NCI-H69 (cell line): ENCODE measurements at places on chromosomes 1 and 21.

DNA sequence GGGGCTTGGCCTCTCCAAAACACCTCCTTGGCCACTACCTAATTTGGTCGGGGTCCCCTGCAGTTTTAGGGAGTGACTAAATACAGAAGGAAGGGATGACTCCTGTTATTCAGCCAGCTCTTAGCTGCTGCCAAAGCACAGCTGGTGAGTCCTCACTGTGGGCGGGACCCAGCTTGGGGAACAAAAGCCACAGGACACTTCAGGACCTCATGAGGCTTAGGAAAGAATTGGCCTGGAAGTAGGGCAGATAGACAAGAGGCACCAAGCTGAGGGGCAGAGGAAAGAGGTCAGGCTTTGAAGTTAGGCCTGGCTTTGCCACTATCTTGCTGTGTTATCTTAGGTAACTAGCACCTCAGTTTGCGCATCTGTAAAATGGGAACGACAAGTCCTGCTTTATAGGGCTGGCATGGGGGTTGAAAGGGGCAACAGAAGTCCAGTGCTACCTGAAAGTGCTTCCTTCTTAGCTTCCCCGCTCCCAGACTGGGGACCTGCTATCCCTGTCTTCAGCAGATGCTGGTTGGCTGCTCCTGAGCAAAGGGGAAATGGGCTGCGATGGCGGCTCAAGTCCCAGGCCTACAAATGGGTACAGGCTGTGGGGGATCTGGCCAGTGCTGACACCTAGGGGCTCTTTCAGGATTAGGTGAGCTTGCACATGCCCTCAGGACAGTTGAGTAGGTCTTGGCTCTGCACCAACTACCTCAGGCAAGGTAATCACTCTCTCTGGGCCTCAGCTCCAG lies 15.7 kb downstream of the IFI6 start:
- DNase-seq: peak; percentile 76

DNA sequence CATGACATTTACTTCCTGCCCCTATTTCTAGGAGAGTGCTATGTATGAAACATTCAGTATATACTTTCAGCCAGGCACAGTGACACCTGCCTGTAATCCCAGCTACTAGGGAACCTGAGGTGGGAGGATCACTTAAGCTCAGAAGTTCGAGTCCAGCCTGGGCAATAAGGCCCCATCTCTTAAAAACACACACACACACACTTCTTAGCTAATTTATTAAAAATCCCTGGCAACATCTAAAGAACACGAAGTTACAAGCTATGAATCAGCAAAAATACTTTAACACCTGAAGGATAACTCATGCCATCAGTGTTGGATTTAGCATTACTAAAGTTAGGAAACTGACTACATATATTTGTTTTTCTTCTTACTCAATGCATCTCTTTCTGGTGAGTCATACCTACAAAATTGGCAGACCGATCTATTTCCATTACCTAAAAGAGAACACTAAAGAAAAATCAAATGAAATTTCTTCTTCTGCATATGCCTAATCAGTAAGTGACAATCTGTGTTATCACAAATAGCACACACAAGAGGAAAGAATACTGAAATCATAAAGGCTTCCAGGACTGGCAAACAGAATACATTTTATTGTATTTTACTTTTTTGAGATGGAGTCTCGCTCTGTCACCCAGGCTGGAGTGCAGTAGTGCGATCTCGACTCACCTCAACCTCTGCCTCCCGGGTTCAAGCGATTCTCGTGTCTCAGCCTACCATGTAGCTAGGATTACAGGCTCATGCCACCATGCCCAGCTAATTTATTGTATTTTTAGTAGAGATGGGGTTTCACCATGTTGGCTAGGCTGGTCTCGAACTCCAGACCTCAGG lies 41.4 kb downstream of the RNF115 start:
- DNase-seq: no peak

- peak; percentile 8 for DNase-seq
These were observed 103.6 kb upstream of the SNX7 start for GRCh38 chr1:98557895-98558294.

DNA sequence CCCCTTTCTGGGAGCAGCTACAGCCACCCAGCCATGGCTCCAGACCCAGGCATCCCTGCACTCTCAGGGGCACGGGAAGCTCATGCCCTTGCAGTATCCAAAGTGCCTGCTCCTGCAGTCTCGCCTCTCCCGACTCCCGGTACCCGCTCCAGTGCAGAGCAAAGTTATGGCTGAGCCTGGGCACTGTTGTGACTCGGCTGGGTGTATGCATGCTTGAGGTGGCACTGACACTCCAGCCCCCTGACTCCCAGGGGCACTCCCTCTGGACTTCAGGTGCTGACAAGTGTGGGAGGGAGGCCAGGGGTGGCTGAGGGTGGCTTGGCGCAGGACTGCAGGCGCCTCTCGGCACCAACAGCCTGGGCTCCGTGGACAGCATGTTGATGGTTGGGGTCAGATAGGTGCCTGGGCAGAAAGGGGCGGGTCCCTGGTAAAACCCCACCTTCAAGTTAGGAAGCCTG lies 580.1 kb upstream of the ADGRL2 start:
- no peak for DNase-seq

GRCh38 chr1:56227886-56228285 lies 351.5 kb downstream of the PLPP3 start:
- no peak for DNase-seq

GRCh38 chr1:232143315-232143886 lies 486.5 kb downstream of the SIPA1L2 start:
- no peak for DNase-seq

DNA sequence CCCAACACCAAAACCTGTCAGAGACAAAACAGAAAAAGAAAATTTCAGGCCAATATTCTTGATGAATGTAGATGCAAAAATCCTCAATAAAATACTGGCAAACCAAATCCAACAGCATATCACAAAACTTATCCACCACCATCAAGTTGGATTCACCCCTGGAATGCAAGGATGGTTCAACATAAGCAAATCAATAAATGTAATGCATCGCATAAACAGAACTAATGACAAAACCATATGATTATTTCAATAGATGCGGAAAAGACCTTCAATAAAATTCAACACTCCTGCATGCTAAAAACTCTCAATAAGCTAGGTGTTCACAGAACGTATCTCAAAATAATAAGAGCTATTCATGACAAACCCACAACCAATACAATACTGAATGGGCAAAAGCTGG lies 3.8 kb upstream of the OR2L5 start:
- DNase-seq: no peak

DNA sequence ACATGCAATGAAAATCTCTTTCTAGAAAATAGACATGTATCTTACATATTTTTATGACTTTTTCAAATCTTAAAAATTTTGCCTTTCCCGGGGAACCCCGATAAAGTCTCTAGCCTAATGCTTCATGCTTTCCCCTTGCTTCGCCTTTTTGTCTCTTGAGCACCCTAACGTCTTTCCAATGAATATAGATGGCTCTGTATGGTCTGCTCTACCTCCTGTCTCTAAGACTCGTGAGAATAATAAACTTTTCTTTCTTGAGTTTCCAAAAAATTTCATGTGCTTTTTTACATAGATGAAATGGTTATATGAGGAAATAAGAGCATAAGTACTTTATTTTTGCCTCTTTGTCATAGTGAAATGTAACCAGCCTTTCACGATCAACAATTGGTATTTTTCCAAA lies 202.6 kb downstream of the PDE4B start:
- DNase-seq: no peak

- DNase-seq: no peak
These were observed 2.5 kb downstream of the DR1 start for GRCh38 chr1:93348104-93348728.

GRCh38 chr1:195458365-195458764 lies 1149.9 kb downstream of the KCNT2 start:
- no peak for DNase-seq

GRCh38 chr1:203304391-203304918 lies 864 bp upstream of the BTG2 start:
- DNase-seq: no peak

DNA sequence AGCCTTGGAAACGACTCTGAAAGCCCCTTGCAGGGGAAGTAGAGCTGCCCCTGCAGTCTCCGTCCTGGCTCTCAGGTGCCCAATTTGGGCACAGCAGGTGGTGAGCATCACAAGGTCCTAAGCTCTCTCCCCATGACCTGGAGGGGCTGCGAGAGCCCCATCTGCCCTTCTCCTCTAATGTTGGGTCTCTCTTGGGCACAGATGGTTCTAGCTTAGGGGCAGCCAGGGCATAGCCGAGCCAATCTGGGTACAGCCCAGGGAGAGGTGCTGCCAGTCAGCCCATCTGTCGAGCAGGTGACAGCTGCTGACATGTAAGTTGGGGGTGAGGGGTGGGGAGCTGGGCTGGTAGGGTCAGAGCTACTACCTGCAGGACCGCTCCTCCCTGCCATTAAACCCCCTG lies 50.7 kb downstream of the SYT2 start:
- DNase-seq: peak; percentile 81

DNA sequence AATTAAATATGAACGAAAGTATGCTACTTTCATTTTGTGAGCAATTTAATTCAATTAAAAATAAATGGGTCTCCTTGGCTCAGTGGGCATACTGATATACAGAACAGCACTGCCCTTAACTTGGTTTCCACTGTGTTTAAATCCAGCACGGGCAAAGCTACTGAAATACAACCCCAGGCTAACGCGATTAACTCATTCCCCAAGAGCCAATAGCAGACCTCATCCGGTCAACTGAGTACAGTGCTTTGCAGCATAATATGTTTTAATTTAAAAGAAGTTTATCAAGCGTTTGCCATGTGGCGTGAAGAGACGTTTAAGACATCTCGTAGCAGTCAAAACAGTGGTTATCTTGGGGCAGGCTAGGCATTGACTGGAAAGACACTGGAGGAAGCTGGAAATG lies 118.6 kb downstream of the PROX1 start:
- DNase-seq: no peak

- no peak for DNase-seq
These were observed 250.4 kb downstream of the RHOU start for GRCh38 chr1:228985661-228986060.

GRCh38 chr1:229203030-229203751 lies 67.7 kb upstream of the RAB4A start:
- peak; percentile 45 for DNase-seq

DNA sequence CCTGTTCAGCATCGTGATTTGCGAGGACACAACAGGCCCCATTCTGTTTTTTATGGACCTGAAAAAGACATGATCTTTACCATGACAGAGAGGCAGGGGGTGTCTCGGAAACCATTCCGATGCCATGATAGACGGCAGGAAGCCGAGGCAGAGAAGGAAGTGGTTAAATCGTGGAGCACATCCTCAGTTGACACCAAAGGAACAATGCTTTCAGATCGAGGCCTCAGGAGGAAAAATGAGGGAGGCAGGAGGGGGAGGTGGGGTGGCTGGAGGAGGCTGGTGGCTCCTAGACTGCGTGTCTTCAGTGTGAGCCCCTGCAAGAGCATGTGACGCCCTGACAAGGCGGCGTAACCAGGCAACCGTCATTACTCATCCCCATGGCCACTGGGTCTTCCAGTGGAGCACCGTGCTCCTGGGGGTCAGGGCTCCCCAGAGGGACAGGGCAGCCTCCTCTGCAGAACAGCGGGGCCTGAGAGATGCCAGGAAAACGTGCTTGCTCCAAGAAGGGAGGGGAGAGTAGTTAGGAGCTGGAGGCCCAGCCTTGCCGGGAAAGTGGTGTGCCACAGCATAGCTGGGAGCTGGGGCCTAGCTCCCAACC lies 172.8 kb upstream of the TMEM51 start:
- DNase-seq: no peak

- DNase-seq: no peak
These were observed 1.6 kb downstream of the EPS8L3 start for GRCh38 chr1:109762039-109762585.

- no peak for DNase-seq
These were observed 13.2 kb downstream of the MGST3 start for GRCh38 chr1:165644064-165644735.

DNA sequence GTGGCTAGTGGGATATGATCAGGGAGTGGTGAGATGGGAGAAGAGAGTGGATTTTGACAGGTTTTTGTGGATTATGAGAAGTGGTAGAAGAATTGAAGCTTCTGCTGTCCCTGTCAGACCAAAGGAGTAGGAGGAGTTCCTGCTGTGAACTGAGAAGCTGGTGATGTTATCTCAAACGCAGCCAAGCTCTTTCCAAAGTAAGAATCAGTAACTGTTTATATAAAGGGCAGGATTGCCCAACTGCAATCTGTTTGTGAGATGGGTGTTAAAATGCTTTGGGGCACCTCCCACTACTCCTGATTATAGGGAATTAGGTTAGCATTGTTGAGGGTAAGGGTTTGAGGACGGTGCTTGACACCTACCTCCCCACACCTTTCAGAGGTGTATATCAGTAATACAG lies 60.5 kb upstream of the USP25 start:
- DNase-seq: no peak
